Aorta (tissue), 5 donors: ENCODE measurements at places on chromosomes 11 and 22. TPM values are rescaled to one million over a fixed set of nuclear protein-coding genes. Genes with fewer than 3 reads are reported as not detected.

VSTM5 gene
- 0.36 TPM for total RNA-seq

MGAT3 gene
- total RNA-seq, result 2.5 TPM

FOLH1 gene
- total RNA-seq, result 1.6 TPM

OR8D1 gene
- total RNA-seq, result not detected

PRSS23 gene
- total RNA-seq, result 109 TPM

CDC42EP2 gene
- total RNA-seq, result 16.2 TPM

MUC5B gene
- total RNA-seq, result not detected

GRCh38 chr11:95242091-95242844 lies 11.3 kb upstream of the SESN3 start:
- no peak overlapping the region for H3K27ac ChIP-seq
- no peaks in the 10 kb centered on the region for H3K27me3 ChIP-seq
- H3K4me3 ChIP-seq, result no peak overlapping the region
- no peaks in the 10 kb centered on the region for H3K36me3 ChIP-seq
- peaks cover 4% of the 10 kb centered on the region for H3K4me1 ChIP-seq

- DNase-seq, result no peak
- H3K4me3 ChIP-seq, result no peak overlapping the region
- H3K36me3 ChIP-seq, result no peaks in the 10 kb centered on the region
- no peaks in the 10 kb centered on the region for H3K27me3 ChIP-seq
- H3K4me1 ChIP-seq, result no peaks in the 10 kb centered on the region
Observed at GRCh38 chr11:44261800-44262591, 47.9 kb downstream of the ALX4 start.

DNA sequence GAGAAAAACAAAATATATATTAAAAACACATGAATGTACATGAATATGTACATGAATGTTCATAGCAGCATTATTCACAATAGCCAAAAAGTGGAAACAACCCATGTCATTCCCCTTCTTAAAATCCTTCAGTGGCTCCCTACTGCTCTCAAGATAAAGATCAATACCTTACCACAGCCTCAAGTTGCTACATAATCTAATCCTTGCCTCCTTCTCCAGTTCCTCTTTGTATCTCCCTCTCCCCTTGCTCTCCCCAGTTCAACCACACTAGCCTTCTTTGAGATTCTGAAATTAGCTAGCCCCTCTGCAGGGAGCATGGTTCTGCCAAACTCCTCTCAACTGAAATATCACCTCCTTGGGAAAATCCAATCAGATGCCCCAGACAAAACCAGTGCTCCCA lies 28.1 kb downstream of the MTMR2 start:
- H3K36me3 ChIP-seq, result no peaks in the 10 kb centered on the region
- no peak for DNase-seq
- no peaks in the 10 kb centered on the region for H3K27me3 ChIP-seq

DNA sequence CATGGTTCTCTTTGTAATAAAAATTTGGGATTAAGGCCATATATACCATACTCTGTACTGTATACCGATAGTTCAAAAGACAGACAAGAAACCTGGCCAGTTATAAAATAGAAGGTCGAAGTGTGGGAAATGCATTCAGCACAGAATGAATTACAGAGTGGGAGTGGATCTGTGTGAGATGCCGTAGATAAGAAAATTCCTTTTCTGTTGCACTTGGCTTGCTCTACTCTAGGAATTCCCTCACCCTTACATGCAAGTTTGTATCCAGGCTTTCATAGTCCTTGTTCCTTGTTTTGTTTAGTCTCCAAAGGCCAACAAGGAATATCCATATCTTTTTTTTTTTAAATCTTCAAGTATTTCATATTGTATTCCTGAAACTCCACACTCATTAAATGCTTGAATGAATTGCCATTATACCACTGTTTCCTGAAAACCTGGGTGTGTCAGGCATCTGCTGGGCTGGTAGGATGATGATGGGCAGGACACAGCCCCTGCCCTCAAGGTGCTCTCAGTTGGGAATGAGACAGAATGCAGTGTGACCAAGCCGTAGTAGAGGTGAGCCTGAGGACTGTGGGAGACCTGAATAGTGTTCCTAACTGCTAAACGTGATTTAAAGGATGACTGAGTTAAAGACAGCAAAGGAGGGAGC lies 53.5 kb downstream of the TEAD1 start:
- H3K4me1 ChIP-seq, result peaks cover 3% of the 10 kb centered on the region
- no peak overlapping the region for H3K27ac ChIP-seq

- H3K27me3 ChIP-seq, result no peaks in the 10 kb centered on the region
- H3K27ac ChIP-seq, result no peak overlapping the region
- H3K36me3 ChIP-seq, result no peaks in the 10 kb centered on the region
Observed at GRCh38 chr11:125517116-125517770, 21.2 kb upstream of the FEZ1 start.

DNA sequence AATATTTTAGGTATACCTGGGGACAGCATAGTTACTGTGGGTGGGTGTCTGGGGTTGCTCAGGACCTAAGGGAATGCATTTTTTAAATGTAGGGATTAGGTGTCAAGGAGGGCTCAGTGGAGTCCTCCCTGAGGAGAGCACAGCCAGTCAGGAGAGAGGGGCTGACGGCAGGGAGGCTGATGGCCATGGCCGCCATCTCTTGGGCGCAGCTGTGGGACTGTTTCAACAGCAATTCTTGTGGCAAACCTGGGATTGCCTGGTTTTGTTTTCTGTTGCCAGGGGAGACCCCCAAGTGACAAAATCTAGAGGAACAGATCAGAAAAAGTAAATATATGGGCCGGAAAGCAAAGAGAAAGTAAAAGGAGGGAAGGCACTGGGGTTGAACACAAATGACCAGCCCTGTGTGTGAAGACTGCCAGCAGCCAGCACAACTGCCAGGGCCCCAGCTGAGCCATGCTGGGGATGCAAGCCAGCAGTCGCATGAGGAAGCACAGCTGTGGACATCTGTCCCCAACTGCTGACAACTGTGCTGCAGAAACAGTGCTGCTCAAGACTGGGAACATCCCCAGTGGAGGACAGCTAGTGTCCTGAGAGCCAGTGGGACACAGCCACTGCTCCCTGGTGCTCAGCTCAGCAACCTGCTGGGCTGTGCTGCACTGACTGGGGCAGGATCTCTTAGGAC lies 10.5 kb downstream of the MIF start:
- no peaks in the 10 kb centered on the region for H3K4me1 ChIP-seq
- H3K36me3 ChIP-seq, result no peaks in the 10 kb centered on the region
- H3K27me3 ChIP-seq, result no peaks in the 10 kb centered on the region
- no peak for DNase-seq

DNA sequence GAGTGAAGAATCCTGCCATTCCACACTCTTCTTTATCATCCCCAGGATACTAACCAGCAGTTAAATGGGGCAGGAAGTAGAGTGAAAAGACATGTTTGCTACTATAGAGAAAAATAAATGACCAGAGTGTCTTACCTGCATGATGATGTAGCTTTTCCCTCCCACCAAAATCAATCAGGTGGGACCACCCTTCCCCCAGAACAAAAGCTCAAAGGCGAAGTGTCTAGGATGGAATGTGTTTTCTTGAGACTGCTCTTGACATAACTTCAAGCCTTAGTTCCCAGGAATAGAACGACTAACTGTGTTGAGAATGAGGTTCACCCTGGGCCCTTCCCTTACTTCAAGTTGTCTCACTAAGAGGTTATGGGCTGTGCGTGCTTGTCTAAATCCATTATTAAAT lies 339.2 kb upstream of the CCDC90B start:
- H3K4me1 ChIP-seq, result no peaks in the 10 kb centered on the region
- no peak overlapping the region for H3K27ac ChIP-seq
- H3K27me3 ChIP-seq, result no peaks in the 10 kb centered on the region
- DNase-seq, result no peak

DNA sequence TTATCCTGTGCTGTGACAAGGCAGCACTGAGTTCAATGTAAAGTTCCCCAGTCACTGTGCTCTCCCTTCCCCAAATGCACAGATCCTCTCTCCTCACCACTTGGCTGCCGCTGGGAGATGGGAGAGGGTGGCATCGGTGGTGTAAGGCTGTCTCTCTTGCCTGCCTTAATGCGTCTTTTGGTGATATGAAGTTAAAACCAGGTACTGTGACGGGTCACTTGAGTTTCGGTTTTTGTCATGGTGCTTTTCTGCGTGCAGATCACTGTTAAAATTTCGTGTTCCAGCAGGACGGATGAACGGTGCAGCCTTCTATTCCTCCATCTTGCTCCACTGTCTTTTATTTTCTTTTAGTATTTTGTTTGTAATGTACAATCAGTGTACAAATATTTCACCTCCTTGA lies 18.6 kb downstream of the GLB1L2 start:
- no peaks in the 10 kb centered on the region for H3K36me3 ChIP-seq
- H3K27me3 ChIP-seq, result no peaks in the 10 kb centered on the region
- H3K4me1 ChIP-seq, result no peaks in the 10 kb centered on the region
- H3K27ac ChIP-seq, result no peak overlapping the region
- DNase-seq, result no peak

GRCh38 chr11:43392713-43393112 lies 34.0 kb downstream of the TTC17 start:
- peaks cover 9% of the 10 kb centered on the region for H3K36me3 ChIP-seq
- no peak overlapping the region for H3K4me3 ChIP-seq
- no peaks in the 10 kb centered on the region for H3K4me1 ChIP-seq
- no peak for DNase-seq
- H3K27ac ChIP-seq, result no peak overlapping the region

GRCh38 chr11:80521592-80521991 lies 1080.8 kb upstream of the TENM4 start:
- H3K36me3 ChIP-seq, result no peaks in the 10 kb centered on the region
- peaks cover 5% of the 10 kb centered on the region for H3K4me1 ChIP-seq
- DNase-seq, result no peak
- no peaks in the 10 kb centered on the region for H3K27me3 ChIP-seq
- peak overlapping the region; percentile 90 for H3K27ac ChIP-seq

DNA sequence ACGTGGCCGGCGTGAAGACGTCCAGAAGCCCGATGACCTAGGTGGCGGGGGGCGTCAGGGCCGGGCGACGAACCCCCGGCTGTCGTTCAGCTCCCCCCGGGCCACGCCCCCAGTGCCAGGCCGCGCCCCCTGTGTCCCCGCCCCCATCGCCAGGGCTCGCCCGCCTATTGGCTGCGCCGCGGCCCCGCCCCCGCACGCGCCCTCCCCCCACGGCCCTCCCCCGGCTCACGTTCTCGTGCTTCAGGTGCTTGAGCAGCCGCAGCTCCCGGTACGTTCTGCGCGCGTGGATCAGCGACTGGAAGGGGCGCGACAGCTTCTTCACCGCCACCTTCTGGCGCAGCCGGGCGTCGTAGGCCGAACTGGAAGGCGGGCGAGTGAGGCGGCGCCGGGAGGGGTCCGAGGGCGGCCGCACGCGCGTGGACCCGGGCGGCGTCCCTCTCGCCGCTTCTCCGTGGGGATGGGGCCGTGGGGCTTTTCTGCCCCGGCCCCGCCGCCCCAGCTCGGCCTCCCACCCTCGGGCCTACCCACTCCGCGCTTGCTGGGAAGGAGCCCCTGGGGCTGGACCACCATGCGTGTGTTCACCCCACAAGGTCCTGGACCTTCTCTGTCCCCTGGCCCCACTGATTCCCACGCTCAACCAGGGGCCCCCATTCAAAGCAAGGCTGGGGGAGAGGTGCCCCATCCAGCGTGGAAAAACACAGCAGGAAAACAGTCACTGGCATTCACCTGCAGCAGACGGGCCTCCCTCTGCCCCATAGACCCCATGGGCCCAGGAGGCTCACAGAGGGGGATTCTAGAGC lies 2.4 kb downstream of the MAPK11 start:
- H3K36me3 ChIP-seq, result no peaks in the 10 kb centered on the region
- no peak overlapping the region for H3K4me3 ChIP-seq
- no peaks in the 10 kb centered on the region for H3K27me3 ChIP-seq
- no peak for DNase-seq
- no peaks in the 10 kb centered on the region for H3K4me1 ChIP-seq
- H3K27ac ChIP-seq, result no peak overlapping the region

DNA sequence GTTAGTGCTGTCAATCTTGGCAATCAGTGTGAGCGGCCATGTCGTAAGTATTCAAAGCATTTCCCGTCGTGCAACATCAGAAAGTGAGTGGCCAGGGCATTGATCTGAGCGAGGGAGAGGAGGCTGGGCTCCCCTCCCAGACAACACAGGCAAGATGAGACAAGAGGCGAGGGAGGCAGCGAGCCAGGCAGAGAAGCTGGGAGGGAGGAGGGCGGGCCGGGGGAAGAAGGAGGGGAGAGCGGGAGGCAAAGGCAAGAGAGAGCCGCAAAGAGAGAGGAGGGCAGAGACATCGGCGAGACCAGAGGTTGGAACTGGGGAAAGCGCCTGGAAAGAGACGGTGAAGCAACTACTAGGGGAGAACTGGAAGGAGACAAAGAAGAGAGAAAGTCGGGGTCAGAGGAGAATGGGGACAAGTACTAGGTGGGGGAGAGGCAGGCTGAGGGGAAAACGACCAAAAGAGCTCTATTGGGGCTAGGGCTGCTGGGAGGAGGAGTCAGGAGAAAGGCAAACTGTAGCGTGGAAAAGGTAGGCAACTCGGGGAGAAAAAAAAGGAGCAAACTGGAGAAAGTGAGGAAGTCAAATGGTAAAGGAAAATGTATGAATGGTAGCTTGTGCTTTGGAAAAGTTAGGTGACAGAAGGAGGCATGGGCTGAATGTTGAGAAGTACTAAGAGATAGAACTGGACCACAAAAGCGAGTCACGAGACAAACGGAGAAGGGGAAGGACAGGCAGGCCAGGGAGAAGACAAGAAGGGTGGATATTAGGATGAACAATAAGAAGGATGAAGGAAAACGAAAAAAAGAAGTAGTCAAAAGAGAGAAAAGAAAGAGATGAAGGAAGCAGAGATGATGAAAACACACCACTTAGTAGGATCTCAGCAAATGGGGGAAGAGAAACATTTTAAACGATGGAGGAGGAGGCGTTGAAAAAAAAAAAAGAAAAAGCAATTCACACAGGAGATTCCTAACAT lies 130.5 kb upstream of the C11orf58 start:
- no peak overlapping the region for H3K27ac ChIP-seq
- H3K4me3 ChIP-seq, result peak overlapping the region; percentile 14
- peak; percentile 81 for DNase-seq
- H3K36me3 ChIP-seq, result no peaks in the 10 kb centered on the region
- H3K4me1 ChIP-seq, result no peaks in the 10 kb centered on the region

- no peaks in the 10 kb centered on the region for H3K27me3 ChIP-seq
- H3K27ac ChIP-seq, result no peak overlapping the region
- no peak overlapping the region for H3K4me3 ChIP-seq
- DNase-seq, result no peak
- no peaks in the 10 kb centered on the region for H3K4me1 ChIP-seq
- no peaks in the 10 kb centered on the region for H3K36me3 ChIP-seq
Observed at GRCh38 chr11:91822805-91823204, 401.8 kb upstream of the FAT3 start.

- H3K4me3 ChIP-seq, result no peak overlapping the region
- H3K27me3 ChIP-seq, result no peaks in the 10 kb centered on the region
- no peak for DNase-seq
- H3K36me3 ChIP-seq, result no peaks in the 10 kb centered on the region
Observed at GRCh38 chr11:68037411-68038225, 1.2 kb upstream of the TCIRG1 start.

- peaks cover 2% of the 10 kb centered on the region for H3K4me1 ChIP-seq
- H3K27ac ChIP-seq, result no peak overlapping the region
- H3K27me3 ChIP-seq, result no peaks in the 10 kb centered on the region
- no peak for DNase-seq
- H3K36me3 ChIP-seq, result no peaks in the 10 kb centered on the region
Observed at GRCh38 chr22:33917744-33918406, 2.4 kb downstream of the LARGE1 start.

- no peaks in the 10 kb centered on the region for H3K27me3 ChIP-seq
- no peak overlapping the region for H3K27ac ChIP-seq
- peaks cover 18% of the 10 kb centered on the region for H3K4me1 ChIP-seq
- H3K4me3 ChIP-seq, result no peak overlapping the region
Observed at GRCh38 chr11:12689029-12689755, 15.0 kb downstream of the TEAD1 start.
